Prostate gland (tissue), 2 donors: ENCODE measurements at places on chromosomes 5 and 9. TPM values are rescaled to one million over a fixed set of nuclear protein-coding genes. Genes with fewer than 3 reads are reported as not detected.

Gene PDE8B
- total RNA-seq: 66.0 TPM

Gene GABRP
- total RNA-seq: 5.5 TPM

Gene FOXD4
- total RNA-seq: 0.51 TPM

Gene SLC4A9
- total RNA-seq: not detected

Gene ZNF367
- total RNA-seq: 2.9 TPM

Gene SCGB3A2
- total RNA-seq: not detected

Gene PCDHB16
- total RNA-seq: 4.4 TPM

Gene ZNF462
- total RNA-seq: 54.4 TPM

GRCh38 chr5:100852988-100853449 is 50.1 kb downstream of the ST8SIA4 start:
- no peak for DNase-seq
- no peak overlapping the region for H3K4me3 ChIP-seq
- H3K4me1 ChIP-seq: no peaks in the 10 kb centered on the region
- no peaks in the 10 kb centered on the region for H3K36me3 ChIP-seq
- H3K27me3 ChIP-seq: no peaks in the 10 kb centered on the region

GRCh38 chr5:10339058-10339811 is 14.3 kb upstream of the MARCHF6 start:
- no peak overlapping the region for H3K27ac ChIP-seq
- no peaks in the 10 kb centered on the region for H3K27me3 ChIP-seq
- H3K4me3 ChIP-seq: no peak overlapping the region
- no peaks in the 10 kb centered on the region for H3K4me1 ChIP-seq
- no peaks in the 10 kb centered on the region for H3K36me3 ChIP-seq
- DNase-seq: no peak

DNA sequence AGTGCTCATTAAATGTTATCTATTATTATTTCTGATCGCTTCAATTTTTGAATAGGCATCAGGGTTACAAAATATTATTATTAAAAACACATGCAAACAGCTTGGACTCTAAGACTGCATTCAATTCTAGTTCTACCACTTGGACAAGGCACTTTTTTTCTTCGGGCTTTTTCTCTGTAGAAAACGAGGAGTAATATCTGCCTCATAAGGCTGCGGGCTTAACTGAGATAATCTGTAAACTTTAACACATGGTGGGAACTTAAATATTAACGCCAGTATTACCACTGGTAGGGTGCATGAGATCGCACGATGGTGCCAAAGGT is 511 bp upstream of the SPDL1 start:
- no peaks in the 10 kb centered on the region for H3K4me1 ChIP-seq
- no peak for DNase-seq
- H3K27me3 ChIP-seq: no peaks in the 10 kb centered on the region
- no peak overlapping the region for H3K27ac ChIP-seq

- H3K4me3 ChIP-seq: no peak overlapping the region
- H3K36me3 ChIP-seq: no peaks in the 10 kb centered on the region
- no peak for DNase-seq
- H3K27me3 ChIP-seq: no peaks in the 10 kb centered on the region
- H3K27ac ChIP-seq: no peak overlapping the region
These were observed 180.7 kb downstream of the AP3B1 start for GRCh38 chr5:78113689-78114264.

- no peak overlapping the region for H3K27ac ChIP-seq
- no peak for DNase-seq
These were observed 196.5 kb downstream of the COMMD10 start for GRCh38 chr5:116281309-116281708.

- DNase-seq: no peak
- no peak overlapping the region for H3K4me3 ChIP-seq
- H3K4me1 ChIP-seq: no peaks in the 10 kb centered on the region
- no peaks in the 10 kb centered on the region for H3K36me3 ChIP-seq
- H3K27me3 ChIP-seq: peaks cover 23% of the 10 kb centered on the region
These were observed 4.5 kb downstream of the EBF1 start for GRCh38 chr5:159095151-159095721.

GRCh38 chr5:9833871-9834270 is 203.7 kb upstream of the TAS2R1 start:
- H3K4me3 ChIP-seq: no peak overlapping the region
- H3K36me3 ChIP-seq: no peaks in the 10 kb centered on the region
- no peaks in the 10 kb centered on the region for H3K27me3 ChIP-seq
- H3K4me1 ChIP-seq: no peaks in the 10 kb centered on the region
- no peak overlapping the region for H3K27ac ChIP-seq

- H3K36me3 ChIP-seq: no peaks in the 10 kb centered on the region
- no peak overlapping the region for H3K27ac ChIP-seq
- H3K27me3 ChIP-seq: no peaks in the 10 kb centered on the region
- no peak overlapping the region for H3K4me3 ChIP-seq
- DNase-seq: no peak
- H3K4me1 ChIP-seq: no peaks in the 10 kb centered on the region
These were observed 31.5 kb downstream of the MED27 start for GRCh38 chr9:132048201-132048600.

DNA sequence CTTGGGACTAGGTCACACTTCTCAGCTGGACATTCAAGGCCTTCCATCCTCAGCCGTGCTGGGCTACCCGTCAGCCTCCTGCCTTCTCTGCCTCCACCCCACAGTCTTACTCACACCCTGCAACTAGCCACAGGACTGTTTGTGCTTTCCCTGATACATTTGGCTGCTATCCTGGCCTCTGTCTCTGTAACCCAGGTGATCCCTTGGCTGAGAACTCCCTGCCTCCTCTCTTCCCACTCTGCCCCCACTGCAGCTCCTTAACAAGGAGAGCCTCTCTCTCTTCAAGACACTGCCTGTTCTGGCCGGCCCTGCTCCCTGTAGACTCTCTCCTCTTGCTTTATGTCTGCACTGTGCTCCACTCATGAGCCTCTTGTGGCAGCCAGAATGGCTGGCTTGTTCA is 120.6 kb downstream of the MSX2 start:
- H3K4me3 ChIP-seq: no peak overlapping the region
- H3K27ac ChIP-seq: no peak overlapping the region
- H3K36me3 ChIP-seq: no peaks in the 10 kb centered on the region
- no peaks in the 10 kb centered on the region for H3K27me3 ChIP-seq
- DNase-seq: no peak

- DNase-seq: no peak
- no peaks in the 10 kb centered on the region for H3K36me3 ChIP-seq
- no peaks in the 10 kb centered on the region for H3K27me3 ChIP-seq
- no peak overlapping the region for H3K4me3 ChIP-seq
- no peak overlapping the region for H3K27ac ChIP-seq
- peaks cover 22% of the 10 kb centered on the region for H3K4me1 ChIP-seq
These were observed 3.2 kb downstream of the SURF2 start for GRCh38 chr9:133359399-133360175.

- no peaks in the 10 kb centered on the region for H3K36me3 ChIP-seq
- DNase-seq: no peak
- no peaks in the 10 kb centered on the region for H3K4me1 ChIP-seq
- no peak overlapping the region for H3K27ac ChIP-seq
- no peaks in the 10 kb centered on the region for H3K27me3 ChIP-seq
- no peak overlapping the region for H3K4me3 ChIP-seq
These were observed 129.3 kb upstream of the IER5L start for GRCh38 chr9:129307227-129307970.

GRCh38 chr5:35899800-35900199 is 38.6 kb downstream of the CAPSL start:
- no peaks in the 10 kb centered on the region for H3K4me1 ChIP-seq
- no peaks in the 10 kb centered on the region for H3K27me3 ChIP-seq
- no peaks in the 10 kb centered on the region for H3K36me3 ChIP-seq
- H3K27ac ChIP-seq: no peak overlapping the region

DNA sequence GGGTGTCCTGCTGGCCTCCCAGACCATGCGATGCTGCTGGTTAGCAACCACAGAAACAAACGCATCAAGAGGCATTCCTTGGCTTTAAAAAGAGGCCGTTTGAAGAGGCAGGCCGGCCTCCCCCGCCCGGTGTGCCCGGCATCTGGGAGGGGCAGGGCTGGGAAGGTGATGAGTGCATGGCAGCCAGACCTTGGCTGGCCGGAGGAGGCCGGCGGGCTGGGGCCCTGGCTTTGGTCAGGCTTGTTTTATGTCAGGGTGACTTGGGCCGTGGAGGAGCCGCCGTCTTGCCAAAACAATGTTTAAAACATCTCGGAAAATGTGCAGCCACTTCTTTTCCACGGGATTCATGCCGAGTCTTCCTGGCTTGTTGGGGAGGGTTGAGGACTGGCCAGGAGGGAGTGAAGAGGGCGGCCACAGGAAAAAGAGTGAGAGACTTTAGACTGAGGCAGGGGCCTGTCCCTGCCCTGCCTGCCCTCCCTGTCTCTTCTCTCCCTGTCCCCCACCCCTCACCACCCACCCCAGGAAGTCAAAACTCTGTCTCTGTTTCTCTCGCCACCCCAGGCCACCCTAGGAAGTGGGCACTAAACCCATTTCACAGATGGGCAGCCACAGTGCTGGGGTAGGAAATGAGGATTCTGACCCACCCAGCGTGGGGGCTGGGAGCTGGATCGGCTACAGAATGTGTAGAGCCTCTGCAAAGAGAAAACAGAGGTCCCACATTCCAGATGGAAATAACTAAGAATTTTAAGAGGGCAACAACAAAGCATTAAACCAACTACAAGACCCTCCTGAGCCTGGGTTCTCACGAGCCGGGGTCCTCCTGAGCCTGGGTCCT is 143.0 kb downstream of the RXRA start:
- H3K4me1 ChIP-seq: no peaks in the 10 kb centered on the region
- DNase-seq: no peak
- no peaks in the 10 kb centered on the region for H3K27me3 ChIP-seq

DNA sequence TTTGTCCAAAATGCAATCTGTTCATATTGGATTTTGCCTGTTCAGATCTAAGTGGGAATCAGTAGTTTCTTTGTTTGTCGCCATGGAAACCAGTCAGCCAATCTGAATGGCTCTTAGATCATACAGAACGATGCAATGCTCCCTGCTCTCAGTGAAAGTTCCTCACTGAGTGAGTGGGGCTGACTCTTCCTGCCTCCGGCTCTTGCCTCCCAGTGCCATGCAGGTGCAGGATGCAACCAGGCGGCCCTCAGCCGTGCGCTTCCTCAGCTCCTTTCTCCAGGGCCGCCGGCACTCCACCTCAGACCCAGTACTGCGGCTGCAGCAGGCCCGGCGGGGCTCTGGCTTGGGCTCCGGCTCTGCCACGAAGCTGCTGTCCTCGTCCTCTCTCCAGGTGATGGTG is at the start of gene PTPDC1:
Gene PTPDC1 (plus strand): TSS at position 151 of the 400 bp plus-strand sequence. CDS start 67 bp downstream, at position 218.
- no peaks in the 10 kb centered on the region for H3K36me3 ChIP-seq
- no peaks in the 10 kb centered on the region for H3K27me3 ChIP-seq
- H3K4me1 ChIP-seq: no peaks in the 10 kb centered on the region
- no peak within 1 kb of the TSS for H3K4me3 ChIP-seq

DNA sequence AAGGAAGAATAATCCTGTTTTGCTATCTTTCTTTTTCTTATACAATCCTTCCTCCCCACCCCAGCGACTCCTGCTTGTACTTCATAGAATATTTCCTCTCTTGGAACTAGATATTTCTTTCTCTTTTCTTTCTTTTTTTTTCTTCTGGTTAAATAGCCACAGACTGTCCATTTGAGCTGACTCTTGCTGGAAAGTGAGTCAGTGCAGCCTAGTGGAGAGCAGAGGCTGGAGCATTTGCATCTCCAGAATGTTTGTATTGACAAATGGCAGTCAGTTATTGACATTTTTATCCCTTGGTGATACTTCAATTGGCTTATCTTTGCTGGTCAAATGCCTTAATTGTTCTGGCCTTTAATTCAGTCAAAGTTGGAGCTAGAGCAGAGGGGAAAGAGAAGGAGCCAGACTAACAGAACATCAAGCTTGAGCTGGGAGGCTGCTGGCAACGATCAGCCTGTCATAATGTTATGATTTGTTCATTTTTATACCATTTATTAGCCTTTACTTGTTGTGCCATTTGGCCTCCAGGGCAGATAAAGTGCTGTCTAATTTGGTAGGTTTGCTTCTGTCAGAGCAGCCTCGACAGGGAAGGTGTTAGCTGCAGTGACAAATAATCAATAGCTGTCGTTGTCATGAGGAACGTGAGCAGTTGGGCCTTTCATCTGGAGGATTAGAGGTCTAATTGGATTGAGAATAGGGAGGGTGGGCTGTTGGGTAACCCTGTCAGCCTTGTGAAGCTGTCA is 69.0 kb downstream of the INVS start:
- H3K27ac ChIP-seq: no peak overlapping the region
- H3K36me3 ChIP-seq: no peaks in the 10 kb centered on the region
- H3K4me3 ChIP-seq: no peak overlapping the region
- no peak for DNase-seq
- no peaks in the 10 kb centered on the region for H3K4me1 ChIP-seq

- H3K4me1 ChIP-seq: no peaks in the 10 kb centered on the region
- DNase-seq: no peak
These were observed 437.1 kb upstream of the TLE4 start for GRCh38 chr9:79134654-79135053.

- H3K27me3 ChIP-seq: no peaks in the 10 kb centered on the region
- DNase-seq: no peak
- no peaks in the 10 kb centered on the region for H3K36me3 ChIP-seq
- H3K4me1 ChIP-seq: peaks cover 3% of the 10 kb centered on the region
- H3K4me3 ChIP-seq: no peak overlapping the region
These were observed 40.8 kb upstream of the GLRX start for GRCh38 chr5:95863383-95863757.

DNA sequence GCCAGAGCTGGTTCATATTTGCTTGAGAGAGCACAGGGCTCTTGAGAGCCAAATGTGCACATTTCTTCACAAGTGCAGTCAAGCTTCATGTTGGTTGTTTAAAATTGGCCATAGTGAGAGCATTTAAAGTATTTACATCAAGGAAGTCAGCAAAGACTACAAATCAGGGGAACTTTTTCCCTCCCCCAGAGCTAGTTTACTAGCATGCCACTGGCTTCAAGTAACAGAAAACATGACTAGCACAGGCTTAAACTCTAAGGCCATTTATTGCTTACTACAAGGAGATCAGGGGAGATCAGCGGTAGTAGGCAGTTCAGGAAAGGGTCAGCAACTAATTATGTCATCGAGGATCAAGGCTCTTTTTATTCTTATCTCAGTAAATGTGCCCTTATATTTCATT is 11.0 kb upstream of the CCDC171 start:
- H3K27ac ChIP-seq: no peak overlapping the region
- no peaks in the 10 kb centered on the region for H3K4me1 ChIP-seq
- DNase-seq: no peak
- H3K4me3 ChIP-seq: no peak overlapping the region
- H3K27me3 ChIP-seq: no peaks in the 10 kb centered on the region

GRCh38 chr9:38092200-38092524 is 23.1 kb upstream of the SHB start:
- H3K4me1 ChIP-seq: no peaks in the 10 kb centered on the region
- no peak overlapping the region for H3K4me3 ChIP-seq
- no peaks in the 10 kb centered on the region for H3K36me3 ChIP-seq

GRCh38 chr9:101536938-101537337 is 3.3 kb downstream of the RNF20 start:
- no peak overlapping the region for H3K4me3 ChIP-seq
- H3K36me3 ChIP-seq: no peaks in the 10 kb centered on the region
- DNase-seq: no peak
- no peaks in the 10 kb centered on the region for H3K4me1 ChIP-seq

GRCh38 chr5:159764283-159765134 is 151.8 kb upstream of the ADRA1B start:
- no peaks in the 10 kb centered on the region for H3K27me3 ChIP-seq
- DNase-seq: no peak
- no peaks in the 10 kb centered on the region for H3K36me3 ChIP-seq
- no peaks in the 10 kb centered on the region for H3K4me1 ChIP-seq
- H3K27ac ChIP-seq: no peak overlapping the region
